ENCODE measurements at places on chromosomes 5 and 9.
A peak's percentile ranks its signal among the peaks of the same experiment; 100 is the strongest.

GRCh38 chr5:151477101-151477500 is 29.7 kb downstream of the SLC36A1 start:
- no peak for DNase-seq

DNA sequence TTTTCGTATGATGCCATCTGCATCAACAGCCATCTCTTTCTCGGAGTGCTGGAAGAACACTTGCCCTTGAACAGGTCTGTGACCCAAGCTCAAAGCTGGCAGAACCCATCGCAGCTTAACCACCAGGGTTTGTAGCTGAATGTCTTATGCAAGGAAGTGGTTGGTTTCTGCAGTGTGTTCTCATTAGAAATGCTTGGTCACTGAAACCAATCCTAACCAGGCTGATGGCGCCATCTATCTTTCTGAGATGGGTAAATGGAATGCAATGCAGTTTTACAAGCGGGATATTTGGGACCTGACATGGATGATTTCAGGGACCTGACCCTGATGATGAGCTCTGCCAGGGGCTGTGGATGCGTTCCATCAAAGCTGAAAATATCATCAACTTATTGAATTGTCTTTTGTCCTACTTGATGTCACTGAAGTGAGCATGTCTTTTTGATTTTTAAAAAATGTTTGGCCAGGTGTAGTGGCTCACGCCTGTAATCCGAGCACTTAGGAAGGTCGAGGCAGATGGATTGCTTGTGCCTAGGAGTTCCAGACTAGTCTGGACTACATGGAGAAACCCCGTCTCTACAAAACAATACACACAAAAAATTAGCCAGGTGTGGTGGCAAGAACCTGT is 28.7 kb downstream of the DMRT3 start:
- no peak for DNase-seq

- no peak for DNase-seq
Measured at GRCh38 chr5:142036918-142037317, 24.1 kb upstream of the GNPDA1 start.

- DNase-seq = no peak
Measured at GRCh38 chr5:52134013-52134650, 653.6 kb upstream of the ITGA1 start.

GRCh38 chr9:90288275-90288639 is 354.4 kb downstream of the DIRAS2 start:
- no peak for DNase-seq

DNA sequence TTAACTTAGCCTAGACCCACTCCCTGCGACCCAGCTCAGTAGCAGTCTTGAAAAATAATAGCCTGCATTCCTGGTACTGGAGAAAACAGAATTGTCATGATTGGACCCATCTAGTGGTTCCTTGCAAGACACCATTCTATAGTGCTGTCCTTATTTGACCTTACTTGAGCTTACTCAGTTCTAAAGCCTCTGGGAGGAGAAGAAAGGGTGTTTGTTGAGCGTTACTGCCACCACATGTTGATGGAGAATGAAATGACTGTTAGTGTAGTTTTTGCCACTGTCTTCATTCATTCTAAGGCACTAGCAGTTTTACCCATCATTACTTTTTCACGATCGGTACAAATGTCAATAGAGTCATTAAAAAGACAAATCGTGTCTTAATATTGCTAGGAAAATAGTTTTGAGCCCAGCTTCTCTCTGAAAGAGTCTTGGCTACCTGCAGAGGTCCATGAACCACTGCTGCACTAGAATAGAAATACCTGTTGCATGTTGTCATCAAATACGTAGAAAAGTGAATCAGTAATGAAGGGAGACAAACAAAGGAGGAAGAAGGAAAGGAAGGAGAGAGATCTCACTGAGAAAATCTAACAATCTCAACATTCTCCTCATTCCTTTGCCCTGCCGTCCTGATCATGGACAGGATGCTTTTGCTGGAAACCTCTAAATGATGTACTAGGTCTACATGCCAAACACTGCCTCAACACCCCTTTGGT is 96.0 kb downstream of the LIX1 start:
- DNase-seq = no peak

DNA sequence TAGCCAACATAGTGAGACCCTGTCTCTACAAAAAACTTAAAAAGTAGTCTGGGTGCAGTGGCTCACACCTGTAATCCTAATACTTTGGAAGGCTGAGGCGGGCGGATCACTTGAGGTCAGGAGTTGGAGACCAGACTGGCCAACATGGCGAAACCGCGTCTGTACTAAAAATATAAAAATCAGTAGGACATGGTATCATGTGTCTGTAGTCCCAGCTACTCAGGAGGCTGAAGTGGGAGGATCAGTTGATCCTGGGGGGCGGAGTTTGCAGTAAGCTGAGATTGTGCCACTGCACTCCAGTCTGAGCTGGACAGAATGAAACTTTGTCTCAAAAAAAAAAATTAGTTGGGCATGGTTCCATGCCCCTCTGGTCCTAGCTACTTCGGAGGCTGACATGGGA is 57.9 kb upstream of the MIER3 start:
- DNase-seq = no peak

DNA sequence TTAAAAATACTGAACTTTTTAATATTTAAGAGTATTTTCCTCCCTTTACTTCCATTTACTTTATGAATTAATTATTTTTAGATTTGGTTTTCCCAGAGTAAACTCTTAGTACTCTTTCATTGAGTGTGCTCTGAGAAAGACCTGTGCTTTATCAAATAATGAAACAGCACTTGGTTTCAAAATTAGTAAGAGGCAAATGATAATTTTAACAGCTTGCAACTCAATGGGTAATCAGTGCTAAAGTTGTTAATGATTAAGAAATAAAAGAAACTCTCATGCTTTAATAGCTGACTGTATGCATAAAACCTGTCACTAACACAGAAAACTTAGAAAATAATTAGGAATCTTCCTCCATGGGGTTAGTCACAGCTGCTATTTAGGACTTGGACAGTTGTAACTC is 244.4 kb downstream of the RFX3 start:
- no peak for DNase-seq

DNA sequence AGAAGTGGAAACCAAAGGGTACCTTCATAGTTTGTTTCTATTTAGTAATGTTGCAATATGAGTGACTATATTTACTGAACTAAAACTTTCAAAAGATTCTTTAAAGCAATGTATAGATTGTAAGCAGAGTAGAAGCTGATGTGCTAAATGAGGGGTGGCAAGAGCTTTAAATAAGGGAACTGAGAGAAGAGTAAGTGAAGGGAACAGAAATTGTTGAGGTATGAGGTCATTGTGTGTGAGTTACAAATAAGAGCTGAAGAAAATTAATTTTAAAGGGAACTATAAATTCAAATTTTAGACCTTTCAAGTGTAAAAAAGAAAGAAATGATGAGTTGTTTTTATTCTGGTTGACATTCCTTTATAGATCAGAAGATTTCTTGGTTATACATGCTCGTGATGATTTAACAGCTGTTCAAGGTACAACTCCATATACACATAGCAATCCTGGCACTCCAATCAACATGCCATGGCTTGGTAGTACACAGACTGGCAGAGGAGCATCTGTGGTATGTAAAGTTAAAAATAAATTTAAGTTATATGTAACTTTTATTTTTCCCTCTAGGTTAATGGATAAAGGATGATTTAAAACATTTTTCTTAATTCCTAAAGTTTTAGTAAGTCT is 135.1 kb upstream of the TNFAIP8 start:
- no peak for DNase-seq

- DNase-seq = no peak
Measured at GRCh38 chr5:55771175-55771655, 33.4 kb downstream of the DDX4 start.

DNA sequence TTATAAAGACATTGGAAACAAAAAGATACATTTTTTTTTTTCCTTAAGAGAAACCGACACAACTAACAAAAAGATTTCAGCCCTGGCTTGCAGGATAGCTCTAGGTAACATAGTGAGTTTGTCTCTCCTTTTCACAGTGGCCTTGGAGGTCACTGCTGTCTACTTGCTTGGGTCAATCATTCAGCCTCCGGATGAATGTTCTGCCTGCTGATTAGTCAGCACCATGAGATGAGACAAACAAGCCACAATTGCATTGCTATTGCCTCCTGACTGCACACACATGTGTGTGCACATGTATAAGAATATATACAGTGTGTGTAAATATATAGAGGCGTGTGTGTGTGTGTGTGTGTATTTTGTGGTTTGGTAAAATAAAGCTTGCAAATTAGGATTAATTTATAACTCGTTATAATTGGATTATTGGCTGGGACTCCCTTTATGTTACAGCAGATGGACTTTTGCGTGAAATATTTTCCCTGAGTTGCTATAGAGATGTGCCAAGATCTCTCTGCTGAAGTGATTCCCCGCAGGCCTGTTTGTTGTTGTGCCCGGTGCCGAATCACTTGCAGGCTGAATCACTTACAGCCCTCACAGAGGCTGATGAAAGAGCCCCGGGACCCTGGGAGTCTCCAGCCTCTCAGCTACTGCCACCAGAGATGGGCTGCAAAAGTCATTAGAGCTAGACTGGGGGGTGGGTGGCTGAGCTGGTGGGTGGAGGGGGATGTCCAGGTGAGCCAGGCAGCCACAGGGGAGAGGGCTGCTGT is 161.2 kb downstream of the FGF18 start:
- no peak for DNase-seq

DNA sequence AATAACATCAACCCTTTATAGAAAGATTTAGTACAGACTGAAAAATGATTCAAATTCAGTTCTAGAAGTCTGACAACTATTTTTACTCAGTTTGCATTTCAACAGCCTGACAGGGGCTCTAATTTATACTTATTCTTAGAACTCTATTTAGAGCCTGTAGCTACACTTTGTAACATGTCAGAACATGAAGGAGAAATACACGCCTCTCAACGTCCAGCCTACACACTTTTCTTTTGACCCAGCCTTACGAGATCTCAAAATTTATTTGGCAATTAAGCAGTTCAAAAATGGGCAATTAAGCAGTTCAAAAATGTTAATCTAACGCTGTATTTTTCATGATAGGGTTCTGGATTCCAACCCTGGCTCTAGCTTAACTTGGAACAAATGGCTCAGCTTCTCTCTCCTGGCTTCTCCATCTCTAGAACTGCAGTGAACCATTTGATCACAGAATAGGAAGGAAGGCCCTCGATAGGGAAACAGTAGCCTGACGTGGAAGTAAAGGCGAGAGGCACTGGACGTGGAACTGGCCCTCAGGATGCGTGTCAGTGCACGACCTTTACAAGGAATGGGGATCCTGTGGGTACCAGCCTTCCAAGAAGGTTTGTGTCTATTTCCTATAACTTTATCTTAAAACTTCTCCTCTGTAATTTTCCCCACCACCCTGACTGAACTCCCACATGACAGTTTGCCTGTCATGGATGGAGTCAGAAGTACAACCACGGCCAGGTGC is 66.4 kb downstream of the PRRT1B start:
- DNase-seq = no peak

DNA sequence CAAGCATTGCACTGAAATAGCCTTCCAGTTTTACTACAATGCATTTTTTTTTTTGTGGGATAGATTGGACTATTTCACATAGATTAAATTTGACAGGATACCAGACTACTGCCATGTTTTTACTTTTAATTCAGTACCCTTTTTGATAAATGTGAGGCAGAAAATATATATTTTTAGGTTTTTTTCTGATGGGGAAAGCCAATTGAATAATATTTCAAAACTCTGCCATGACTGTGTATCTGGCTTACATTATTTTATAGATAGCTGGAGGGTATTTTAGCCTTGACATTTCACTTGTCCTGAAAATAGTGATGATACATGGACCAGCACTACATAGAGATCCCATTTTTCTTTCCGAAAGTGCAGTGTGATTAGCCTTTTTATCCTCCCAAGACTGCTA is 133.5 kb upstream of the PRR16 start:
- no peak for DNase-seq

DNA sequence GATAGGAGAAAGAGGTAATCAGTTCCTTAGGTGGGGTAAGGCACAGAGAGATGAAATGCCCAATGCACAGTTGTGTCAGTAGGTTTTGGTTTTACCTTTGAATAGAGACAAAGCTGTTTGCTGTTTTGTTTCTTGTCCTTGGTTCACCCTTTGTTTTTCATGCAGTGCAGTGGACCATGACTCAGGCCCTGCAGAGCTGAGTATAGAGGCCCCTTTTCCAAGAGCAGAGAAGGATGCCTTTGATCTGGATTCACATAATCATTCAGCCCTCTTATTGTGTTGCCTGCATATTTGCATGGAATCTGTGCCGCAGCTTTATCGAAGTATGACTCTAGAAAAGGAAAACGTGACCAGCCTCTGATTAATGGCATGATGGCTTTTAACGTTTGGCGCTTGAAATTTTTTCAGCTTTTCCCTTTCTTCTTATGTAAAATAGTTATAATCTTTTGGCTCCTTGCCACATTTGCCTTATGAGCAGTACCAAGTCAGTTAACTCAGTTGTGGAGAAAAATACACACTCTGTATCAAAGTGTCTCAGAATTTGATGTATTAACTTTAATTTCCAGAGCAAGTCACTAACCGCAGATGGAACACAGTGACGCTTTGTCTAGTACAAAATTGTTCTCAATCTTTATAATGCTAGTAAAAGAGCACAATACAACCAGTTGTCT is 197.6 kb downstream of the KDM4C start:
- no peak for DNase-seq

DNA sequence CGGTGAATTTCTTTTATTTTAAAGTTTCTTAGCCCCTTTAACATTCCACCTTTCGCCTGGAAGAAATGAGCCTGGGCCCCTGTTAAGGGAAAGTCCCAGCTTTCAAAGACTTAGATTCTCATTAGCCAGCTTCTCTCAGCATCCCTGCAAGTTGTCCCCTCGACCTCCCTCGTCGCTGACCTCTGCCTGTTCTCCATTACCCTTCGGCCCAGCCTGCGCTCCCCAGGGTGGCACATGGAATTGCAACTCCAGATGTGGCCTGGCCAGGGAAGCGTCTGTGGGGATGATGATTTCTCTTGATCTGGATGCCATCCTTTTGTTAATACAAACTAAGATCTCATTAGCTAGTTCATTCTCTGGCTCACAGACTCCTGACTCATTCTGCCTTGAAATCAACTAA is 43.4 kb upstream of the FANCC start:
- DNase-seq = no peak

GRCh38 chr5:14386884-14387624 is 194.5 kb upstream of the OTULINL start:
- DNase-seq = no peak

DNA sequence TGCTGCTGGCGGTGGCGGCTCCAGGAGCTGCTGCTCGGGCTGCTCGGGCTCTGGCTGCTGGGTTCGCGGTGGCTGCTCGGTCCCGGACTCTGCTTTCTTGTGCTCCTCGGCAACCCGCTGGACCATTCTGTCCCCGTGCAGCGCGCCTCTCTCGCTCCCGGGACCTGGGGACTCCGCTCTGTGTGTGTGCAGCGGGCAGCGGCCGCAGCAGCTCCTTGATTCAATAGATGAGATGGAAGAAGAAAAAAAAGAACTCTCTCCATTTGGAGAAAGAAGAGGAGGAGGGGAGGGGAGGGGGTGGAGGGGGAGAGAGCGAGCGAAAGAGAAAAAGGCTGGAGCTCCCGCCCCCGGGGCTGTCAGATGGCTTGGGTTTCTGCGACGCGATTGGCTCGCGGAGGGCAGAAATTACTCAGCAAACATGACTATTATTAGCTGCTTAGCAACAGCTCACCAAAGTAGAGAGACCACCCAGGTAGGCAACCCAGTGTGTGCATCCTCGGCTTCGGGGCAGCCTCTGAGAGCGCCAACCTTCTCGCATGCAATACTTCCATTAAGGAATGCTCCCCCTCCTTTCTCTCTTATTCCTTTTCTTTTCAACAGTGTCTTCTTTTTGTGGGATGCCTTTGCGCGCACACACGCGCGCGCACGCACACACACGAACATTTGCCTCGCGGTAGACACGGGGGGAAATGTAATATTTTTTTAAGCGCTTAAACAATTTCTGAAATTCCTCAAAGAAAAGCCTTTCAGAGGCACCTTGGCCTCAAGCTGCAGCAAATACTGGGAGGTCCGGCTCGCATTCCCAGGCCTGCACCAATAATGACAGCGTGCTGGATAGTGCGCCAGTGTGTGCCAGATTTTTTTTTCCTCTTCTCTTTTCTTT is 7.6 kb downstream of the PTCH1 start:
- peak; percentile 84 for DNase-seq
